ENCODE measurements at places on chromosomes 16 and 17.

- no peak for DNase-seq
These were observed 214.9 kb downstream of the CEP112 start for GRCh38 chr17:65977041-65977440.

- no peak for DNase-seq
These were observed at the start of gene RAB34 for GRCh38 chr17:28717578-28718332. TSS of gene RAB34 (minus strand) at chr17:28717868. CDS start at chr17:28717266, 602 bp downstream.

DNA sequence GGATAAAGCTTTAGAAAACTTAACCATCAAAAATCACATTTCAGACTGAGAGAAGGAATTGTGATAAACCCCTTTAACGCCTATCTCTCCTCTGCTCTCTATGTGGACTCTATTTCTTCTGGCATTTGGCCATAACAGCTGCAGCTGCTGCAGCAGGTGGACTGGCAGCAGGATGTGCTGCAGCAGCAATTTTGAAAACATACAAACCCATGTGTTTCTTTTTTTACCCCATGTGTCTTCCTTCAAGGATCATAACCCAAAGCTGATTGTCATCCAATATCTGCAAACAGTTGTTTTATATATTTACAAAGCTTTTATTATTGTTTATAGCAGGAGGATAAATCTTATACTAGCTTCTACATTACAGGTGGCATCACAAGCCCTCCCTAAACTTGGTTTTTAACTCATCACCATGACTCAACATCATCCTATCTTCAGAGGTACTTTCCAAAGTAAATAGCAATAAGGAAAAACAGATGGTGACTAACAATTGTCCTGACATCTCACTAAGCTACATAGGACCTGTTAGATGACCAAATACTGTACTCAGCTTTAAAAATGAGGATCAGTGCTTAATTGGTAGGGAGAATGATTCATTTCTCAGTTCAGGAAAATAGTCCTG, 14.5 kb upstream of the KRTAP9-2 start:
- no peak for DNase-seq

GRCh38 chr17:38660097-38661025, 14.4 kb downstream of the EPOP start:
- DNase-seq, result no peak

- DNase-seq, result no peak
These were observed 16.6 kb downstream of the RTN4RL1 start for GRCh38 chr17:2008332-2009126.

DNA sequence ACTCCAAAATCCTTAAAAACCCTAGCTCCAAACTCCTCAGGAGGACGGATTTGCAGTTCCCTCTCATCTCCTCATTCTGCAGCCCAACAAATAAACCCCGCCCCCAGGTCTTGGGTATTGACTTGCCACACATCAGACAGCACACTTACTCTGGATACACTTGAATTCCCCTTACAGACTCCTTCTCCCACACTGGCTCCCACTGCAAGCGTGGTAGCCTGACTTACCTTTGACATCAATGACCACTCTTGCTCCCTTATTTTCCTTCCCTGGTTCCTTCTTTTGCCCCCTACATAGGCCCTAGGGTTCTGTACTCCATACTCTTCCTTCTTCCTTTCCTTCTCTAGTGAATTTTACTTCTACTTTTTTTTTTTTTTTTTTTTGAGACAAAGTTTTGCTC, 7.5 kb downstream of the RFFL start:
- no peak for DNase-seq

- peak; percentile 84 for DNase-seq
These were observed at the start of gene RNF227 for GRCh38 chr17:7915611-7916384. TSS of gene RNF227 (minus strand) at chr17:7916289. CDS start at chr17:7916195, 94 bp downstream.

- no peak for DNase-seq
These were observed 45.6 kb upstream of the WSCD1 start for GRCh38 chr17:6024576-6024975.

GRCh38 chr17:3724378-3725077, 825 bp downstream of the HASPIN start:
- no peak for DNase-seq

DNA sequence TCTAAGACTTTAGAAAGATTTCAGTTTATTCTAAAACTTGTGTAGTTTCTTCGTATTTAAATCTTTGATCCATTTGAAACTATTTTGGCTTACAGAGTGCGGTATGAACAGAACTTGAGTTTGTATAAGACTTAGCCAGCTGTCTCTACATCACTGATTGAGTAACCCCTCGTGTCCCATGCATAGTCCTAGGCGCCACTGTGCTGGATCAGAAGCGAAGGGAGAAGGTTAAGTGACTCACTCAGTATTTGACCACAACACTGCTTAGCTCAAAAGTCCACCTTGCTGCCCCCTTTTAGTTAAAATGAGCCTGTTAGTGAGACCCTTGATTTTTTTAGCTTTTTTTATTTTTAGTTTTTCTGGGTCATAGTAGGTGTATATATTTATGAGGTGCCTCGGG, 28.4 kb downstream of the CD300LB start:
- no peak for DNase-seq

DNA sequence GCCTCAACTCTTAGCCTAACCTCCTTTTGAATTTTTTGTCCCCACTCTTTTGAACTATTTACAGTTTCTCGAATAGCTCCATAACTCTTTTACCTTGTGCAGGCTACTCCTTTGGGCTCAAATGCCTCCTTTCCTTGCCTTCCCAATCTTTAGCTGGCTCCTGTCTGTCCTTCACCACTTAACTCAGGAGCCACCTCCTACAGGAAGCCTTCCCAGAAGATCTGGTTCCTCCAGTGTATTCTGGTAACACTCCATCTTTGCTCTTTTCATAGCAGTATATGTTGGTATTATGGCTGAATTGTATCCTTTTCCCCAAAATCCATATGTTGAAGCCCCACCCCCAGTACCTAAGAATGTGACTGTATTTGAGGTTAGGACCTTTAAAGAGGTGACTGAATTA, 9.0 kb upstream of the GRB2 start:
- no peak for DNase-seq

GRCh38 chr17:78355045-78355641, 4.7 kb downstream of the SOCS3 start:
- DNase-seq, result peak; percentile 60

DNA sequence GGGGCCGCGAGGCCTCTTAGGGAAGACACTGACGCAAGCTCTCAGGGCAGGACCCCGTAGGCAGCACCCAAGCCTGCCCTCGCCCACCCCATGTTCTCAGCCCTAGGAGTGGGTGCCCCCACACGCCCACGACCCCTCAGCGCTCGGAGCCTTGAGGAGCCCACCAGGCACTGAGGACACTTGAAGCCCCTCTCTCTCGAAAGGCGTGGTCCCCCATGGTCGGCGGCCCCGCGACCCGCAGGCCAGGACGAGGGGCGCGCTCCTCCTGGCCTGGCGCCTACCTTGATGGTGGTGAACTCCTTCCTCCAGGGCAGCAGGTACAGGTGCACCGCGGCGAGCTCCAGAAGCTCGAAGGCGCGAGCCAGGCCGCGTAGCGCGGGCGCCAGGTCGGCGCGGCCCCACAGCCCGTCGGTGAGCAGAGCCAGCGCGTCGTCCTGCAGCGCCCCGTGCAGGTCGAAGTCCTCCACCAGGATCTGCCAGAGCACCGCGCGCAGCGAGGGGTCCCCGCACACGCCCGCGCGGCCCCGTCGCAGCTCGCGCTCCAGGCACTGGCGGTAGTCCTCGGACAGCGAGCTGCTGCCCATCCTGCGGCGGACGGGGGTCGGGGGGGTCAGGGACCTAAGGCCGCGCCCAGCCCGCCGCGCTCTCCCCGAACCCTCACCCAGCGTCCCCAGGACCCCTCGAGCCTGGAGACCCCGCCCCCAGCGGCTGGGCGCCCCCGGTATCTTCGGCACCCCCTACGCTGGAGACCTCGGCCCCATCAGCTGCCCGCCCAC, 668 bp downstream of the SPATA2L start:
- DNase-seq, result peak; percentile 65

DNA sequence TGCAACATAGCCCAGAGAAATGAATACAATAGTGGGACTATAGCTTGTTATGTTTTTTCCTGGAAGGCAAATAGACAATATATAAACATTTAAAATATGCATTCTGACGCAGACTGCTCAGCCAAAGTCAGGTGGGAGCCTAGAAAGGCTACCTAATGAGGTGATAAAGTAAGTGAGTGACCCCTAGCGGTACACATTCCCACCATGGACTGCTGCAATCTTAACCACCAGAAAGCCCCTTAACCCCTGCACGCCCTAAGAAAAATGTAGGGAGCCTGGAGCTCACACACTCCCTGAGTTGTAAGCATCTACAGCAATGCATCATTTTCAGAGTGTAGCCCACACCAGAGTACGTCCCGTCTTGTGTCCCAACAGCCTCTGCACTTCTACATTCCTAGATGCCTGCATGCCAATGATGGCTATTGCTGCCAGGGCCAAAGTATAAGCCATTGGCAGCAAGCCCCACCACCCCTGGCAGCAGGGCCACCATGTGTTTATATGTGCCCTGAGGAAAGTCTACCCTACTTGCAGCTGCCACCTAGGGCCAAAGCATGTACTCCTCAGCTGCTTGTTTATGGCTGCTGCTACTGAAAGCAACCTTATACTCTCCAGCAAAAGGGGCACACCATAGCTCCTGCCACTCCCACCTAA, 127.6 kb downstream of the KIF2B start:
- no peak for DNase-seq

DNA sequence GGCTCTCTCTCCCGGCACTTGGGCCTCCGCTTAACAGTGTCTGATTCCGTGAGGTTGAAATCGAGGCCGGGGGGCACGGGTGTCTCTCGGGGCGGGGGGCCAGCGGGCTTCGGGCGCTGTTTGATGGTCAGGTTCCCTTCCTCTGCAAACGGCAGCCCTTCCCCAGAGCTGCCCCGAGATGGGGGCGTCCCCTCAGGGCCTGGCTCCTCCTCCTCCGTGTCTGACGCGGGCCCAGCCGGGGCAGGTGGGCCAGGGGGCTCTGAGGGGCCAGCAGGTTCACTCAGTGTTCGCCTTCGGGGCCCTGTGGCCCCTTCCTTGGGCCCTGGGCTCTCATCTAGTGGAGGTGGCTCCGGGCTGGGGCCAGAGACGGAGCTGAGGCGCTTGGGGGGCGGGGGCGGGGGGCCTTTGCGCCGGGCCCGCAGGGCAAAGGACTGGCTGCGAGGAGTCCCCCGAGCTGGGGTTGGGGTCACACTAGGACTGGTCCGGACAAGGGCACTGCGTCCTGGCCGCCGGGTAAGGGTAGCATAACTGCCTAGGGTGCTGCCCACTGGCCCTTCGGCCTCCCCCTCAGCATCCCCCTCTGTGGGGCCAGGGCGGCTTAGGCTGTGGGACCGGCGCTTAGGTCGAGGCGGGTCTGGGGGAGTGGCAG, 13.1 kb downstream of the CASKIN2 start:
- DNase-seq, result no peak

DNA sequence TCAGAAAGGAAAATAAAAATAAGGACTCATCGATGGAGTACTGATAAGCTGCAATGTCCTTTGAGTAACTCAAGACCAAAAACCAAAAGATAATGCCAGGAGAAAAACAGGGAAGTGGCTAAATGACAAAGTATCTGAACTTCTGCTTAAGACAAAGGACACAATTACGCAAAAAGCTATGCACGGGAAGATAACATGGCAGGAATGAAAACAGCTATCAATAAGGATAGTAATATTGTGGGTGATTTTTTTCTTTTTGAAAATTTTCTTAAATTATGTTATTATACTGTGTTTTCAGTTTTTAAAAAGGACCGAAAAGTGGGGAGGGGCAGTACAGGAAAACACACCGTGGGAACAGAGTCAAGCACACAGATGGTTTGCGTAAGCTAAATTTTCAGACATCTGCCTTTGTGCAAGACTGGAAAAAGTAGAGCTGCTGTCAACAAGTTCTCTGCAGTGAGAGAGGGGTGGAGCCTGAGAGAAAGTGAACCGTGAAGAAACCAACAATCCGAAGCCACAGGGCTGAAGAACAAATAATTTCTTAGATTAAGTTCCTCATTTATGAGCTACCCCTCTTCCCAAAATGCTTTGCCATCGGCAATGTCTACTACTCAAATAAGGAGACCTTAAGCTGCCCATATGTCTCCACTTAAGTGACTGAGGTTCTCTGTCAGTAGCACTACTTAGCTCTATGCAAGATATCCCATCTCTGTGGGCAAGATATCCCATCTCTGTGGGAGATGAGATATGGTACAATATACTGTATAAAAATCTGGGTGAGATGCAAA, 99.9 kb upstream of the CORO6 start:
- DNase-seq, result peak; percentile 57

- DNase-seq, result no peak
These were observed 58.8 kb downstream of the UTP18 start for GRCh38 chr17:51319186-51319585.

- DNase-seq, result no peak
These were observed 50.0 kb downstream of the RPTOR start for GRCh38 chr17:80594431-80595269.

GRCh38 chr16:88069397-88070168, 118.3 kb downstream of the BANP start:
- DNase-seq, result no peak

DNA sequence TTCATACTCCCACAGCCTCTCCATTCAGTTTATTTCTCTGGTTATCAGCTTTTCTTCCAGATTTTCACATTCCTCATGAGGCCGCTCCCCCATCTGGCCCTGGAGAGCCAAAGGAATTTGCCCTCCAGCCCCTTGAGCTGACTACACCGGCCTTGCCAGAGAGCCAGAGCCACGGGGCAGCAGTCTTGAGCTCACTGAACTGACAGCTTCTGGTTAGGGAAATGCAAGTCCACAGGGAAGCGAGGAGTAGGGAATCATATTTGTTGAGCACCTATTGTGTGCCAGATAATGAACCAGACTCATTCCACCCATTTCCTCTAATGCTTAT, 102.4 kb downstream of the ABCC12 start:
- no peak for DNase-seq

DNA sequence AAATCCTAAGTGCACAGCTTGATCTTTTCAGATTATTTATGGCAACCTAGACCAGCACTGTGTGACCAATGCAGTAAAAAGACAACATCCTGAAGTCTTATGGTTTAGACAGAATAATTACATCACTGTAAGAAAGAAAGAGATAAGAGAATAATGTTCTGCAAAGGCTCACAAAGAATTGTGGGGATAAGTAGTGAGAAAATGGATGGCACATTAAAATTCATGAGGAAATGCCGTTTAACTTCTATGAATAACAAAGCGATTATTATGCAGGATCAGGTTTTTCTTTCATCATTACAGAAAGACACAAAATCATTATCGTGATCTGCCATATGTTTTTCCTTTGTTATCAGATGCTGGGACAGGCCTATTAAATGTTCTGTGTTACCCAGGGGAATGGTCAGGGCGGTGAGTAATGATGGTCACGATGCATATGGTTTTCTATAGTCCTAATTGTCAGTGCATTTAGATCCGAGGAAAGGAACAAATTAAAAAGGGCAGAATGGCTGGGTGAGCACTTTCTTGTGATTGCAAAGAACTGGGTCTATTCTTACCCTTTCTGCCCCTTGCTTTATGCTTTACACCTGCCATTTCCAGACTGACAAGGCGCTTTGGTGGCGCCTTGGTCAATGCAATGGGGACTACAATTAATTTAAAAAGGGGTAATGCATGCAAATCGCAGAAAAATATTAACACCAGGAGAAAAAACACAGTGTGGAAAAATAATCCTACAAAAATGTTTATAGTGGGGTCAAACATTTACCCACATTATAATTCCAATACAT, 18.1 kb upstream of the DHX40 start:
- no peak for DNase-seq

GRCh38 chr16:27480761-27481160, 69.0 kb downstream of the GTF3C1 start:
- DNase-seq, result no peak

All from CD4-positive, alpha-beta memory T cell (primary cell).